ENCODE measurements at places on chromosomes 2 and 18.

DNA sequence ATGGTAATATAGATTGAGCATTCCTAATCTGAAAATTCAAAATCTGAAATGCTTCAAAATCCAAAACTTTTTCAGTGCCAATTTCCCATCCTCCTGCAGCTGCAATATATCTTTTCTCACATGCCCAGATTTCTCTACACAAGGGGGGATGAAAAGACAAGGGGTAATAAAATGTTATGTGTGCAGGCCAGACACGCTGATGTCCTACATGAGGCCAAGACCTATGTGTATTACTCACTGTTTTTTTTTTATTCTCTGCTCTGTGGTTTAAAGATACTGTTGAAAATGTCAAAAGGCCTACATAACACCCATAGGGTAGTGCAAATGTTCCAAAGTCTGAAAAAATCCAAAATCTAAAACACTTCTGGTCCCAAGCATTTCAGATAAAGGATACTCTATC is 41.2 kb upstream of the CWC22 start:
- DNase-seq = no peak

GRCh38 chr18:50981381-50981780 is 13.5 kb downstream of the ELAC1 start:
- DNase-seq = no peak

DNA sequence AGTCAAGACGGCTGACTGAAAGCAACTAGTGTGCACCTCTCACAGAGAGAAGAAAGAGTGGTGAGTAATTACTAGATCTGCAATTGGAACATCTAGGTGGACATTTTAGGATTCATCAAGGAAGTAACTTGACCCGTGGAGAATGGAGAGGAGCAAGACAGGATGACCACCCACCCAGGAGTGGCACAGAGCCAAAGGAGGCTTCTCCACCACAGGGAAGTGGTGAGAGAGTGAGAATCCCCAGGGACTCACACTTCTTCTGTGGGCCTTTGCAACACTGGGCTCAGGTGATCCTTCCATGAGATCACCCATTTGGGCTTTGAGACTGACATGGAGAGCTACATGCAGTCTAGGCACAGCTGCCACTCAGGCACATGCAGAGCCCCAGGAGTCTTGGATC is 132.8 kb upstream of the GALNT5 start:
- no peak for DNase-seq

DNA sequence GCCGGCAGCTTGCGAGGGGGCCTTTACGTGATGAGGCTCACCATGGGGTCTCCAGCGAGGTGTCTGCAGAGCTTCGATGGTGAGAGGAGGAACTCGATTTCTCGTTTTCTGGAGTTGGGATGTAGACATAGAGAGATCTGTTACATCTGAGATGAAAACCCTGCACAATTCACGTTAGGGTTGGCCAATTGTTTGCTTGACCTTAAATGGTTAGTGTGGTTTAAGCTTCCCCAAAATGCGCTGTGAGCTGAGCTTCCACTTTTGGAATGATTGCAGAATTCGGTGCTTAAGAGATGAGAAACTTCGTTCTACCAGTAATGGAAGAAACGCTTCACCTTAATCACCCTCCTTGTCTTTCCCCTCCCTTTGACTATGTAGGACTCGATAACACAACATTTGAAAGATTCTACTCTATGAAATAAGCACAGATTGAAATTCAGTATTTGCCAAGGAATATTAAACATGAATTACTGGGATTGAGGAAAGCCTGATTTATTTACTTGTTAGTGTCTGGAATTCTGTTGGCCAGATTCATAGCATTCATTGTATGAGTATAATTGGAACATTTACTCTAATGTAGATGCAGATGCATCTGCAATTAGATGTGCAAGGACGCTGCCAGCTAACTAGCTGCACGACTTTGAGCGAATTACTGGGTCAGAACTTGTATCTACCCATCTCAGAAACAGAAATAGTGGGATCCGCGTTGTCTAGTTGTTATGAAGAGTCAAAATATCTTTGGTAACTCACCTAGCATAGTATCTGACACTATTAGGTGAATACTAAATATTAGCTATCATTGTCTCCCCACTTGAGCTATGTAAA is 1.6 kb upstream of the KLF7 start:
- no peak for DNase-seq

DNA sequence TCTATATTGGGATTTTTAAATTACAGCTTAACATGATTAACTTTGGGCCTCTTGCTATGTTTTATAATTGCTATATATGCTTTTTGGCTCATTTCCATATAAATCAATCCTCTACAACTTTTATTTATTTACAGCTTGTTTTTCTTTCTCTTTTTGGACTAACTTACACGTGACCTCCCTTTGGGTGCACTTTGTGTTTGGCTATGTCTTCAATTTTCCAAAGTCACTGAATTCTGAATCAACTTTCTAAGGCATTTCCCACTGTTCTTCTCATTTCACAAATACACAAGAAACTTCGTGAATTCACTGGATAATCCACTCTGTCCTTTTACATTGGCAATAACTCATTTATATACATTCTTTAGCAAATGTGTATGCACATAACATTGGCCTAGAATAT is 5.4 kb upstream of the CPS1 start:
- DNase-seq = no peak

GRCh38 chr2:188949046-188949818 is 24.9 kb upstream of the COL3A1 start:
- DNase-seq = no peak

All from activated CD4-positive, CD25-positive, alpha-beta regulatory T cell treated with anti-CD3 and anti-CD28 coated beads, Interleukin-2, amount 50 U/mL, for 16 hours (primary cell).